ENCODE measurements at places on chromosomes 12 and 14. TPM values are rescaled to one million over a fixed set of nuclear protein-coding genes. Genes with fewer than 3 reads are reported as not detected.

GRCh38 chr12:76711241-76711640 lies 52.7 kb upstream of the ZDHHC17 start:
- no peak overlapping the region for H3K4me3 ChIP-seq
- H3K4me1 ChIP-seq = no peaks in the 10 kb centered on the region
- DNase-seq = no peak
- H3K36me3 ChIP-seq = no peaks in the 10 kb centered on the region
- no peak overlapping the region for H3K27ac ChIP-seq
- no peaks in the 10 kb centered on the region for H3K27me3 ChIP-seq

- no peak overlapping the region for H3K27ac ChIP-seq
- H3K36me3 ChIP-seq = no peaks in the 10 kb centered on the region
- H3K4me1 ChIP-seq = no peaks in the 10 kb centered on the region
- DNase-seq = no peak
- no peak overlapping the region for H3K4me3 ChIP-seq
- no peaks in the 10 kb centered on the region for H3K27me3 ChIP-seq
Measured at GRCh38 chr14:86782092-86782580, 1210.8 kb downstream of the GALC start.

GRCh38 chr14:23153851-23154796 lies 29.3 kb downstream of the SLC7A8 start:
- no peak overlapping the region for H3K27ac ChIP-seq
- peaks cover 13% of the 10 kb centered on the region for H3K4me1 ChIP-seq
- H3K36me3 ChIP-seq = no peaks in the 10 kb centered on the region
- H3K27me3 ChIP-seq = no peaks in the 10 kb centered on the region

Gene FOXG1
- not detected for total RNA-seq

Gene SCYL2
- 21.9 TPM for total RNA-seq

All from activated CD8-positive, alpha-beta T cell treated with anti-CD3 and anti-CD28 coated beads for 36 hours (primary cell).